ENCODE measurements at places on chromosomes 7 and 10.

DNA sequence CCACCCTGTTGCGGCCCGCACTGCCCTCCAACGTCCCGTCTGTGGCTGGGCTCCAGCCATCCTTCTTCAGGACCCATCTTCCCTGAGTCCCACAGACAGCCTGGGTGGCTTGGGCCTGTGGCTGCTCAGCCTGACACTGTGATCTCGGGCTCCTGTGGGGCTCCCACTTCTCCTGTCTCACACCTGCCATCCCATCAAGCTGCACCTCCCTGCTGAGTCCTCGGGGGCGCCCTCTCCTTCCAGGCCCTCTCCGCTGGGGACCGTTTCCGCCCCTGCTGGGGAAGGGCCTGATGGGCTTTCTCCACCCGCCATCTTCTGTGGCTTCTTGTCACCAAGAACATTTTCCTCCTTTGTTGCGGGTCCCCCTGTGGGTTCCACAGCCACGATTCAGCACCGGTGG lies 173.8 kb upstream of the PPP2R2D start:
- DNase-seq, result no peak

DNA sequence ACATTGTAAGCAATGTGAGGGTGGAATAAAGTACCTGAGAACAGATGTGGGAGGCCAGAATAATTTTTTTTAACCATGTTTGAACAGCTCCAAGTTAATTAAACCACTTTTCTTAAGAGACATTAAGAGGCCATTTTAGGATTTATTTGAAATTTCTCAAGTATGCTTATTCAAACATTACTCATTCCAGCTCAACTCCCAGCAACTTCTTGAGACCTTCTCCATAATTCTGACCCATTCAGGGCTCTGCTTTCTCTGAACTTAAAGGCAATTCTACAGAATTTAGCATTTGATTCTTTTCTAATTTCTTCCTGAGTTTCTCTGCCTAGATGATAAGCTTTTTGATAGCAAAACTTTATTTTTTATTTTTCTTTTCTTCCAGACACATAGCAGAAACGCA lies 314.5 kb downstream of the CAMK1D start:
- DNase-seq, result no peak

- DNase-seq, result no peak
These were observed 99.7 kb downstream of the PLCE1 start for GRCh38 chr10:94093286-94093905.

DNA sequence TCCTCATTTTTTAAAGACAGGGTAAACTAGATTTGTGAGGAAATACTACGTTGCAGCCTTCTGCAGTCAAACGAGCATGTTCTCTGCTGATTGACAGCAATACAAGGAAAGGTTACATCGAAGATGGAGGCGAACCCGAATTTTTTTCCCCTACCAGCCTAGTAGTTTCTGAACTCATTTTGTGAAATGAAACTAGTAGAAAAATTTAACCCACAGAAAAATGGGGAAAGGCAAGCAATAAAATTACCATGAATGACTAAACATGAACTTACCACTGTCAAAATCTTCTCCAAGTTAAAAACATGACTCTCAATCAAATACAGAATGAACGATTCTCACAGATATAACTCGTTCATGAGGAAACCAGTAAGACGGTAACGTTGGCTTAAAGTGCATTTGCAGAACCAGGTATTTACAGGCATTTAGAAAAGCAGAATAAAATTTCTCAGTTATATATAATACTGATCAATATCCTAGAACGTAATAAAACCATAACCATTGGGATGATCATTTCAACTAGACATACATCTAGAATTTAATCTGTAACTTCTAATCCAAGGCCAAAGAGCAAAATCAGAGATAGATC lies 73.9 kb downstream of the CELF2 start:
- no peak for DNase-seq

GRCh38 chr7:19916046-19916445 lies 142.6 kb upstream of the TMEM196 start:
- peak; percentile 74 for DNase-seq
